ENCODE measurements at places on chromosomes 2 and 18.

DNA sequence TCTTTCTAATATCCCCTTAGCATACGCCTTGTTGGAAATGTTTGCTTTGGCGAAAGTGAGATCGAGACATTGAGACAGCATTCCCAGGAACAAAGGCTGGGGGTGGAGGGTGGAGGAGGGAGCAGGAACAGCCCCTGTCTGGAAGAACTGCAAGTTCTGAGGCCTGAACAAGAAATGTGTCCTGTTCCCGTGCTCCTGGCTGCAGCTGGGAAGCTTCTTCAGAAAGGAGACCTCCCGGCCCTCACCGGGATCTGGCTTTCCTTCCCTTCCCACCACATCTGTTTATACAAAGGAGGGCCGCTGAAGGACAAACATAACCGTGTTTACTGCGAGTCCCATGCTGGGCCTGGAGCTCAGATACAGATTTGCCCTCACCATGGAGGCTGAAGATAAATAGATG is 35.9 kb downstream of the AFF3 start:
- DNase-seq, result no peak

DNA sequence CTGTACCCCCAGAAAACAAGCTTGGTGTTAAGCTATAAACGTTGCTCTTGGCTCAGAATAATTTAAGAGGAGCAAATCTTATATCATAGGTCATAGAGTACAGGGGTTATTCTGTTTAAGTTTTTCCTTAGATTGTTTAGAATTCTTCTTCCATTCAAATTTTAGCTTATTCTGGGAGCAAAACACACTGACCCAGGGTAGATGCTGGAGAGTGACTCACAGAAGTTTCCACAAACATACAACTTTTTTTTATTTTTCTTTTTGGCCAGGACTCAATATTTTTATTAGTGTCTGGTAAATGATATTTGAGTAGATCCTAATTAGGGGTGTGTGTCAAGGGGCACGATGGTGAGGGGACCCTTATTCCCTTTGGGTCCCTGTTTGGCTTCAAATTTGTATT is 71.5 kb upstream of the PSME4 start:
- DNase-seq, result no peak

DNA sequence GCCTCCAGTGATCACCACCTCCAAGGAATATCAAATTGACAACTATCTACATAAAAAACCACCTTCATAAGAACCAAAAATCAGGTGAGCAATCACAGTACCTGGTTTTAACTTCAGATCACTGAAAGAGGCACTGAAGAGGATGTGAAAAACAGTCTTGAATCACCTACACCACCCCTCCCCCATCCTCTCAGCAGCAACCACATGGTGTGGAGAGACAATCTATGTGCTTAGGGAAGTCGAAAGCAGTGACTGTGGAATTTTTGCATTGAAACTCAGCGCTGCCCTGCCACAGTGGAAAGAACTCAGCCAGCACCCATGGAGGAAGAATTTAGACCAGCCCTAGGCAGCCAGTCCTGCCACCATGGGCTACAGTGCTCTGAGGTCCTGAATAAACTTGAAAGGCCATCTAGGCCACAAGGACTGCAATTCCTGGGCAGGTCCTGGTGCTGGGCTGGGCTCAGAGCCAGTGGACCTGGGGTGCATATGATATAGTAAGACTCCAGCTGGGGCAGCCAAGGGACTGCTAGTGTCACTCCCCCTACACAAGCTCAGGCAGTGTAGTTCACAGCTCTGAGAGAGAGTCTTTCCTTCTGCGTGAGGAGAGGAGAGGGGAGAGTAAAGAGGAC is 75.6 kb downstream of the ATL2 start:
- peak; percentile 33 for DNase-seq

DNA sequence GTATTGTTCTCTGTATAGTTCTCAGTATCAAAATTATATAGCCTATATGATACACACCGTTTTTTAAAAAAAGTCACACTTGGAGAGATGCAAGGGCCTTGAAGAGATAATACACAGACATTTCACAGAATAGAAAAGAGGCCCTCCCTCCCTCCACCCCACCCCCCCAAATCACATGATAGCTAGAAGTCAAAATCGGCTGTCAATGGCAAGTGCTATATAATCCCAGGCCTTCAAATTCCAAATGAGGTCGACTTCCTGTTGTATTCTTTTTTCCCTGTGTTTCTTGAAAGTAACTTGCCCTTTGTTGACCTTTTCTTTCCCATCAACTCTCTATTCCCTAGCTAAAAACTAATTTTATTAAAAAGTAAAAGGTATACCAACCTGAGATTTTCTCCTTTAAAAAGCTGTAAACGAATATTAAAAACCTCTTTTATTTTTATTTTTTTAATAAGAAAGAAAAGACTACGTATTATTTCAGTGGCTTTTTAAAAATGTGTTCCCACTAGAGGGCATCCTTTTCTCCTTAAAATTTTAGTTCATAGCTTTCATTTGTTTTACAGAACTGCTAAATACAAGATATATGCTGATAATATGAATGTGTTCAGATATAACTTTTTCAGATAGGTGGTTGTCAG is 46.6 kb downstream of the KCMF1 start:
- DNase-seq, result no peak

GRCh38 chr2:20135631-20136050 is 84.2 kb upstream of the LAPTM4A start:
- peak; percentile 28 for DNase-seq

All from stimulated activated naive B cell treated with anti-CD40 and anti-IgM and Interleukin-4, amounts not matched to agents 10 μg/mL and 1 μg/mL and 100 μg/mL, for 72 hours (primary cell).